ENCODE measurements at places on chromosomes 2 and 18.
A peak's percentile ranks its signal among the peaks of the same experiment; 100 is the strongest.

- no peak for DNase-seq
Observed at GRCh38 chr2:49959961-49960553, 805.7 kb upstream of the FSHR start.

DNA sequence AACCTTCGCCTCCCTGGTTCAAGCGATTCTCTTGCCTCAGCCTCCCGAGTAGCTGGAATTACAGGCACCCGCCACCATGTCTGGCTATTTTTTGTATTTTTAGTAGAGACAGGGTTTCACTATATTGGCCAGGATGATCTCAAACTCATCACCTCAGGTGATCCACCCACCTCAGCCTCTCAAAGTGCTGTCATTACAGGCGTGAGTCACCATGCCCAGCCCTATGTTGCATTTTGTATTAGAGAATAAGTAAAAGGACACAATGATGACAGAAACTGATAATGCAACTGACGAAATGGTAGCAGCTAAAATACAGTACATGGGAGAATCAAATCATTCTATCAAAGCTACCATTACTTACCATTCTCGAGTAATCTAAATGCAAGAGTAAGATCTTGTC is 276.7 kb downstream of the DSEL start:
- no peak for DNase-seq

GRCh38 chr18:62844850-62845643 is 129.7 kb downstream of the PHLPP1 start:
- no peak for DNase-seq

DNA sequence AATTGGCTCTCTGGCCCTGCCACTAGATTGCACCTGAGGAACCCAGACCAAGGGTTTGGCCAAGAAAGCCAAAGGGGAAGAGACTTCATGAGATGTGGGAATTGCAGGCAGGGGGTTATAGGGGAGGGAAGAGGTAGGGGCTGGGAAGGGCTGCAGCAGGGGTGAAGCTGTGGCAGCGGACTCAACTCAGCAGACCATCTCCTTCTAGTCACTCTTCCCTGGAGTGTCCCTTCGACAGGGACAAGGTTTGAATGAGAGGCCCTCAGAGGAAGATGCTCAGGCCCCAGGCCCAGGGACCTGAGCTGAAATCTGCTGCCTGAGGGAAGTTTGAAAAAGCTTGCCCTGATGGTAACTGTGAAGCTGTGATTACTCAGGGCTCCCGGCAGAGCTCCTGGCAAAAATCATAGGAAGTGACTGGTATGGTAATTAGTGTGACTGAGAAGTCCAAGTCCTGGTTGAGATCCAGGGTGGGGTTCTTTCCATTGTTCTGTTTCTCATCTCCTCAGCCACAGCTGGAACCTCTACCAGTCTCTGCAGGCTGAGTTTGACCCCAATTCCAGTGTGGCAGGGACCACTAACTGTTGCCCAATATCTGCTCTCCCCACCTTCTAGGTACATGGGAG is 300.9 kb downstream of the CYP26B1 start:
- DNase-seq, result no peak

DNA sequence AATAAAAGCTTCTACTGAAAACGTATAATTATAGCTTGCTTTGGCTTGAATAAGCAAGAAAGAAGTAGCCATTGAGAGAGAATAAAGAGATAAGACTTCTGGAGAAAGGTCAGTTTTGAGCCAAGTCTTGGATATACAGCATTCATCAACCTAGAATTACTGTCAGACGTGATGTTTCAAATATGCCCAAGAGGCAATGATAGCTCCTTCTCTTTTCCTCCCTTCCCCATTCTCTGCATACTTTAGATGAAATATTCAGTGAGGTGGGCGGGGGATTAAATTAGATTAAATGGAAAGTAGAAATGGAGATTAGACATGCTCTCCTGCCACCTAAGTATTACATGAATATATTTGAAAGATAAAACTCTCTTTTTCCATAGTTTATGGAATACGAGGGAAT is 8.7 kb downstream of the ANTXR1 start:
- DNase-seq, result no peak

- no peak for DNase-seq
Observed at GRCh38 chr18:50142441-50143120, 52.4 kb downstream of the MYO5B start.

- no peak for DNase-seq
Observed at GRCh38 chr18:28288784-28289183, 111.9 kb upstream of the CDH2 start.

GRCh38 chr2:136527560-136527959 is 237.8 kb upstream of the THSD7B start:
- peak; percentile 50 for DNase-seq

DNA sequence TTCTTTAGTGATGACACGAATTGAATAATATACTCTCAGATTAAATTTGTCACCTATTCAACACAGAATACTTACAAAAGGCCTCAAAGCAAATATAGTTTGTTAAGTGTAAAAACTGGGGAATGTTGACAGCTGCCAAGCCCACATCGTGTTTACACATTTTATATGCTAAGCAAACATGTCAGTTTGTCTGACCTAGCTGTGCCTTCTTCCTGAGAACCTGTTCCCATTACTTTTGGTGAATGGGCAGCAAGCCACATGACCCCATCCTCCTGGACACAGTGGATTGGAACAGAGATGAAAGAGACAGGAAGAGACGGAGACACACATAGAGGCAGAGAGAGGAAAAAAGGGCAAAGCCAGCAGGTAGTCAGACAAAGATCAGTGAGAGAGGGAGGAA is 22.9 kb upstream of the CUL3 start:
- no peak for DNase-seq

DNA sequence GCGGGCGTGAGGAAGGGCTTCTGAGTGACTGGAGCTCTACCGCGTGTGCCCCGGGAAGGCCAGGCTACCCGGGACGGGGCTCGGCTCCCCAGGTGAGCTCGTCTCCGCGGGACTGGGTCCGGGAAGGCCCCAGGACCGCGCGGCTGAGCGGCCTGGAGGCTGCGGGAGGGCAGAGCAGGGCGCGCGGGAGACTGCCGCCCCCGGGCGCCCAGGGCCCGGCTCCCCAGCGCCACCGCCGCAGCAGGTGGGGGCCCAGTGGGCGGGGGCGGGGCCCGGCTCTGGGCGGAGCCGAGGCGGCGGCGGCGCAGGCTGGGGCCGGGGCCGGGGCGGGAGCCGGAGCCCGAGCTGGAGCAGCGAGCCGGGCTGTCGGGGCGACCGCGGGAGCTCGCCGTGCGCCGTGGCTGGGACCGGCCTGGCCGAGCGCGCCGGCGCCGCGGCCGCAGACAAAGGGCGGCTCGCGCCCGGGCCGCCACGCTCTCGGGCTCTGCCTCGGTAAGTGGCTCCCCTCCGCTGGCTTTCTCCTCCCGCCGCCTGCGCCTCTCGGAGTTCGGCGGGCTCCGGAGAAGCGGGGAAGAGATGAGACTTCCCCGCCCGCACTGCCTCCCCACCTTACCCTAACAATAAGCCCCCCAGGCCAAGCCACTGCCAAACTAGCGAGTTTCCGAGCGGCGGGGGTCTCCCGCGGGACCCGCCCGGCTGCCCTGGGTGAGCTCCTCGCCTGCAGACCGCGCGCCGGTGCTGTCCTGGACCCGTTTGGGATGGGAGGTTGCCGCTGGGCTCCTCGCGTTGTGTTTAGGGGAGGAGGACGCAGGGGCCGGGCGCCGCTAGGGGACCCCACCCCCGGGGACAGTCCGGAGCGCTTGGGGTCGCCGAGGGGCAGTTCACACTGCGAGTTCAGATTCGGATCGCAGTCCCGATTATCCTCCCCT is at the start of gene MAPK4:
TSS of gene MAPK4 (plus strand) at position 336 of the 929 bp plus-strand sequence. CDS start 103,872 bp downstream, outside the sequence.
- peak; percentile 49 for DNase-seq

- DNase-seq, result no peak
Observed at GRCh38 chr2:238927746-238928519, 80.0 kb downstream of the TWIST2 start.

GRCh38 chr2:47049502-47049901 is 105.6 kb downstream of the STPG4 start:
- no peak for DNase-seq

DNA sequence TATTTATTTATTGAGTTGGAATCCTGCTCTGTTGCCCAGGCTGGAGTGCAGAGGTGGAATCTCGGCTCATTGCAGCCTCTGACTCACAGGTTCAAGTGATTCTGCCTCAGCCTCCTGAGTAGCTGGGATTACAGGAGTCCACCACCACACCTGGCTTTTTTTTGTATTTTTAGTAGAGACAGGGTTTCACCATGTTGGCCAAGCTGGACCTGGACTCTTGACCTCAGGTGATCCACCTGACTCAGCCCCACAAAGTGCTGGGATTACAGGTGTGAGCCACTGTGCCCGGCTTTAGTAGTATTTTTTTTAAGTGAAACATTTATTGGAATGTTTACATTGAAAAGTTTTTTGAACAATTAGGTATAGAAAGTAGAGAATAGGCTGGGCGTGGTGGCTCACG is 23.9 kb downstream of the SLC20A1 start:
- DNase-seq, result no peak

DNA sequence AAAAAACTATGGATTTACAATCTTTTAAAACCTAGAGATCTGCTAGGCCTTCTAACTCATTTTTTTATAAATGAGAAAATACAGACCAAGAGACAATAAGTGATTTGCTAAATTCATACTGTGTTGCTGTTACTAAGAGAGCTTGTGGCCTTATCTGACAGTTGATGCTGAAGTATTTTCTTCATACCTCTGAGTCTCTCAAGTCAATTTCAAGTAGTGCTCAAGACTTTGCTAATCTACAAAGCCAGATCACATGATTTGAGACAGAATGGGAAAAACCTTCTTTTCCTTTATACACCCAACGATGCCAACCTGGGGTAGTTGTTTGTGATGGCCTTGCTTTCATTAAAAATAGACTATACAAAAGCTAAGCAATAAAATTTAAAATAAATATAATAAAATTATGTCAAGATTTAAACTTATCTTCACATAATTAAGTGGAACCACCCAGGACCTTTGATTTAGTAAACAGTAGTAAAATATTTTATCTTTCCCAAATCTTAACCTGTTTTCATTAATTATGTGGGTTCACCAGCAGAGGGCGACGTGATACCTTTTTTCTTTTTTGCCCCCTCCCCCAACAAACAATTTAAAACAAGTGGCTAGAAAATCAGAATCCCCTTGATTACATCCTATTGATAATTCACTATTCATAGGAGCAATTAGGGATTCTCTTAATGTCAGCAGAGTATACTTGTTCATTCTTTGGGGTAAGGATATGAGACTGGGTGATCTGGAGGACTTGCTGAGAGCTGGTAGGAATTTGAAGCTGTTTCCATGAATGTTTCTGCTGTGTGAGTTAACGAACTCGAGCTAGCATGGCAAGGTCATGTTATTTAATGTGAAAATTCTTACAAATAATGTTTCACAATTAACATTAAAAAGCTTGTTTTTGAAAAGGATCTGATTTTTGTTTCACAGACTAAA is 49.6 kb upstream of the SLC5A7 start:
- DNase-seq, result peak; percentile 21

DNA sequence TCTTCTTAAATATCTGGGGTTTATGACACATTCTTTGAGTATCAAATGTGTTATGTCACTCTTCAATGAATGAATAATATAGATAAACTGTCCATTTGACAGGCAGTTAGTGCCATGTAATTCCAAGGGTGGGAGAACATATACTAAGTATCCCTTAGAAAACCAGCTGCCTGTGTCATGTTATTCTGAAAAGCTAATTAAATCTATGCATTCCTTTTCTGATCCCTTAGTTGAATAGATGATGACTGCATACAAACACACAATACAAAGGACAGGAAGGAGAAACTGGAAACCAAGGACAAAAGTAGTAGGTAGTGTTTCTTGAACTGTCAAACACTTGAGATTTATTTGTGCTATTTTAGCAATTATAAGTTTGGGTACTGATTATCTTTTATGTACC is 8.3 kb downstream of the ARHGAP28 start:
- DNase-seq, result no peak

DNA sequence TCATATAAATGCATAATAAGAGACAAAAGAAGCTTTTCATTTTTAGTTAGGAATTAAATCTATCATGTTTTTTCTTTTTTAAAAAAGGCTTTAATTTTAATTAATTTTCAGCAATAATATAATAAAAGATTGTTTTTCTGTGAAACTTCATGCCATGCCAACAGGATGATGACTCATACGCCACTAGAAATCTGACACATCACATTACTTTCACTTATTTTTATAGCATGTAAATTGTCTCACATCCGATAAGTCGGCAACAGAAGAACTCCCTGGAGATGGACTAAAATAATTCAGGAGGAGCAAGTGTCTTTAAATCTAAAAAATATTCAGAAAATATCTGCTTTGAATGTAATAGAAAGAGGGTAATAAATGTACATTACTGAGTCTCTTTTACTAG is 1024.2 kb upstream of the ACVR2A start:
- no peak for DNase-seq

DNA sequence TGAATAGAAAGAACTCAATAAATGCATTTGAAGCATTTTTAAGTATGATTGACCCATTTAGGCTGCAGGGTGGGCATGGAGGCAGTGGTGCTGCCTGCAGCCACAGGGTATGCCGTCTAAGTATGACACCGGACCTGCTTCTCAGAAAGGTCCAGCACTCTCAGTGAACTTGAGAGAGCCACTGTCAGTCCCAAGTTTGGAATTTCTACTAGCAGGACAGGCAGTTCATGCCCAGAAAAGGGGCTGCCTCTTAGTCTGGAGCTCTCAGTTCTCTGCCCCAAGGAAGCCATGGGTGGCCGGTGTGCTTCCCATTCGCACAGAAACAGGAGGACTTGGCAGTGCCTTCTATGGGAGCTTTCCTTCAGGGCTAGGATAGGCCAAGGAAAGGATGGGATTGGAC is 24.0 kb upstream of the MYCN start:
- DNase-seq, result no peak

DNA sequence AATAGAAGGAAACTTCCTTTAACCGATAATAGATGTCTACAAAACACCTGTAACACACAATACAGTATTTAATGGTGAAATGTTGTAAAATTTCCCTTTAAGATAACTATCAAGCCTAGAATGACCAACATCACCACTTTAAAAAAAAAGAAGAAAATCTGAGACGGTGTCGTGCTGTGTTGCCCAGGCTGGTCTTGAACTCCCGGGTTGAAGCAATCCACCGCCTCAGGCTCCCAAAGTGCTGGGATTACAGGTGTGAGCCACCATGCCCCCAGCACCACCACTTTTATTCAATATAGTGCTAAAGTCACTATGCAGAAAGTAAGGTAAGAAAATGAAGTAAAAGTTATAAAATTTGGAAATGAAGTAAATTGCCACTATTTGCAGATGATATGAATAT is 96.9 kb downstream of the MYOM1 start:
- no peak for DNase-seq

GRCh38 chr2:64457524-64457923 is 3.6 kb downstream of the LGALSL start:
- DNase-seq, result no peak

DNA sequence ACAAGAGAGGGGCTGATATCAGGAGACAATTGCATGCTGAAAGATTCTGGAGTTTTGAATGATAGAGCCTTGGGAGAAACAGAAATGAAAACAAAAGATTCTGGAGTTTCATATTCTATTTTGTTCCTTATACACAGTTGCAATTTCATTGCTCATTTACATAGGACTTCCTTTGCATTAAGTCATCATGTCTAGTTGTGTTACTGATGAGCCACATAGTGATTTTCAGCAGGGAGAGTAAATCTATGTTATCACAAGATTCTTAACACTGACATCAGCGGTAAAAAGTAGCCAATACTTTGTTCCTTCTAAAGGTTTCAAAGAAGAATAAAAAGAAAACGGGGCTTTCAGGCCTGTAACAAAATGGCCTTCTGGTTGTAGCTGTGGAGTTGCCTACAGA is 7.1 kb downstream of the ADAM17 start:
- no peak for DNase-seq

Measured in WTC11 (cell line).